ENCODE measurements at places on chromosomes 16 and 17.

DNA sequence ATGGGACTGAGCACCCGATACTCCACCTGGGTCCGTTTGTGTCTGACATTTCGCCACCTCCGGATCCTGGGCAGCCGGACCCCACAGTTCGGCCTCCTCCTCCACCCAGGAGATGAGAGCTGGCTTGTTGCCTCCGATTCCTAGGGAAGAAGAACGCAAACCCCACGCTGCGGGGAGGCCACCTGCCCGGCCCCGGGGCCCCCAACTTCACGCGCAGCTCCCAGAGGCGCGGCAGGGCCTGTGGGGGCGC is 542 bp downstream of the ZNF764 start:
- DNase-seq, result no peak

GRCh38 chr17:17609121-17609520 is 17.6 kb upstream of the PEMT start:
- DNase-seq, result no peak

DNA sequence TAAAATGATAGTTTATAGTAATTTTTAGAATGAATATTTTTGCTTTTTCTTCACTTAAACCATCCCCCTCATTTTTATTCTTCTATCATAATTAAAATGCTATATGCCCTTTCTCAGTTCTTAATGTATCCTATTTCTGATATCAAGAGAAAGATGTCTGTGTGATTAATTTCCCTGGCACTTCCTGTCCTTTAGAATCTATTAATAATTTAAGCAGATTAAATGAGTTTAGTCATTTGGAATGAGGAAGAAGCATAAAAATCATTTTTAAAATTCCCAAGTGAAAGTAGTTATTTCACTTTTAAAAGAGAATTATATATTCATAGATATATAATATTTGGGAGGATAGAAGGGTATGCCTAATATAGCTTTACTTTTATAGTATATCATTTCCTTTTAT is 27.8 kb upstream of the CDR2 start:
- DNase-seq, result no peak

- DNase-seq, result no peak
These were observed 12.7 kb upstream of the FOXF1 start for GRCh38 chr16:86497551-86498021.

GRCh38 chr17:4105232-4105631 is 37.6 kb downstream of the ZZEF1 start:
- DNase-seq, result no peak

GRCh38 chr16:48448841-48449481 is 63.7 kb upstream of the SIAH1 start:
- no peak for DNase-seq

DNA sequence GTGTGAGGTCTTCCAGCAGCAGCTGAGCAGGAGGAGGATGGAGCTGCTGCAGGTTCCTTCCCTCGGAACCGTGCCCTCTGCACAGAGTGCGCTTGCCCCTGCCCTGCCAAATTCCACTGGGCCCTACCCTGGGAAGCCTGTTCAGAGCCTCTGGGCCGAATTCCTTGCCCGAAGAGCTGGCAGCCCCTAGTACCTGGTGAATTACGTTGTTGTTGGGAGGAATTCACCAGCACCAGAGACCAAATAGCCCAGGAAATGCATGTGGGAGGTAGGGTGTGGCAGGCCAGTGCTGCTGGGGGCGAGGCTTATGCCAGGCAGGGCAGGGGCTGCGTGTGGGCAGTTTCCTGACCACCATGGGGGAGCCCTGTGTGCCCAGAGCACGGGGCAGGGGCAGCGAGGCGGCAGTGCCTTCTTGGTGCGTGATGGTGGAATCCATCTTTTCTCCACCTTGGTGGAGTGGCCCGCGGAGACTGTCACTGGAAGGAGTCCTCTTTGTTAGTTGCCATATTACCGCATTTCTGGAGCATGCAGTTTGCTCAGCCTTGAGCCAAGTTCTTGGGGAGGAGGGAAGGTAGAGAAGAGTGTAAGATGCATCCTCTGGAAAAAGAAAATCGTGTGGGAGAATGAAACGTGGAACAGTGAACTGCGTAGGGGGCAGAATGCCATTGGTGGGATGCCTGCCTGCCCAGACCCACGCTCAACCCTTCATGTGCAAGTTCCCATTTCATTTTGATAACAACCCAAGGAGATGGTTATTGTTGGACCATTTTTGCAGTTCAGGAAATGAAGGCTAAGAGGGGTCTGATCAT is 2.3 kb downstream of the MRC2 start:
- no peak for DNase-seq

- DNase-seq, result no peak
These were observed 419 bp downstream of the RAB37 start for GRCh38 chr17:74737299-74738050.

GRCh38 chr16:83475108-83475507 is 332.7 kb upstream of the HSBP1 start:
- no peak for DNase-seq

- no peak for DNase-seq
These were observed 21.7 kb downstream of the MYL4 start for GRCh38 chr17:47230864-47231263.

DNA sequence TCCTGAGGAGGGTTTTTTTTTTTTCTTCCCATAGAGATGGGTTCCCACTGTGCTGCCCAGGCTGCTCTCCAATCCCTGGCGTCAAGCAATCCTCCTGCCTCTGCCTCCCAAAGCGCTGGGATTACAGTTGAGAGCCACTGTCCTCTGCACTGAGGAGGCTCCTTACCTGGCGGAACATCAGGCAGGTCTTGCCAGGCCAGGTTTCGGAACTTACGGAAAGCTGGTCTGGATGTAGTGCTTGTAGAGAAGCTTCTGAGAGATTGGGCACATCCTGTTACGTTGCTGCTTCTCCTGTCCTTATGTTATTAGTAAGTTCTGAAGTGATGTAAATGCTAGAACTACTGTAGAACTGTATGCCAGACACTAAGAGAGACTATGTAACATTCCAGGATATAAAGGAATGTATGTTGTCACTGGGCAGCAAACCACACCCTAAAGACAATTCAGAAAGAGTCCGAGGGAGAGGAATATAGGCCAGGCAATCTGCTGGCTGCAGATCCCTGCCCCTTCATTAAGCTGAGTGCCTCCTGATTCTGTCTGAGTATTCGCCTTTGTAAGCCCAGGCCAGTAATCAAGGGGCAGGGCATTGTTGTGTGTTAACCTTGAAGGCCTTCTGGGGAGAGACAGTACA is 21.1 kb downstream of the ETV4 start:
- DNase-seq, result no peak

DNA sequence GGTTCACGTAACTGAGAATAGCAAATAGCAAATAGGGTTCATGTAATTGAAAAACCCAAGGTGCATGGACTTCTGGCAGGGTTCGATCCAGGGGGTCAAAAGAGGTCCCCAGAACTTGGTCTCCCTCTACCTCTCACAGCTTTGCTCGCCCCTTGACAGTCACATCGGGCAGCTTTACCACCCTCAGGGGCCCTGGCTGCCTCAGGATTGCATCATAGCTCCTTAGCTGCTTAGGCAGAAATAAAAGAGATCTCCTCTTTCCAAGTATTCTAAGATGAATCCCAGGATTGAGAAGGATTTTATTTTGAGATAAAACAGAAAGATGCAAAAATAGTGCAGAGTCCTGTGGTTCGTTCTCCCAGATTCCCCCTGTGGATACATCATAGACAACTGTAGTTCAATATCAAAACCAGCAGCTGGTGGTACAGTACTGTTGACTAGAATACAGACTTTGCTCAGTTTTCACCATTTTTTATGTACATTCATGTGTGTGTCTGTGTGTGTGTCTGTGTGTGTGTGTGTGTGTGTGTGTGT is 12.8 kb downstream of the ADGRG3 start:
- no peak for DNase-seq

DNA sequence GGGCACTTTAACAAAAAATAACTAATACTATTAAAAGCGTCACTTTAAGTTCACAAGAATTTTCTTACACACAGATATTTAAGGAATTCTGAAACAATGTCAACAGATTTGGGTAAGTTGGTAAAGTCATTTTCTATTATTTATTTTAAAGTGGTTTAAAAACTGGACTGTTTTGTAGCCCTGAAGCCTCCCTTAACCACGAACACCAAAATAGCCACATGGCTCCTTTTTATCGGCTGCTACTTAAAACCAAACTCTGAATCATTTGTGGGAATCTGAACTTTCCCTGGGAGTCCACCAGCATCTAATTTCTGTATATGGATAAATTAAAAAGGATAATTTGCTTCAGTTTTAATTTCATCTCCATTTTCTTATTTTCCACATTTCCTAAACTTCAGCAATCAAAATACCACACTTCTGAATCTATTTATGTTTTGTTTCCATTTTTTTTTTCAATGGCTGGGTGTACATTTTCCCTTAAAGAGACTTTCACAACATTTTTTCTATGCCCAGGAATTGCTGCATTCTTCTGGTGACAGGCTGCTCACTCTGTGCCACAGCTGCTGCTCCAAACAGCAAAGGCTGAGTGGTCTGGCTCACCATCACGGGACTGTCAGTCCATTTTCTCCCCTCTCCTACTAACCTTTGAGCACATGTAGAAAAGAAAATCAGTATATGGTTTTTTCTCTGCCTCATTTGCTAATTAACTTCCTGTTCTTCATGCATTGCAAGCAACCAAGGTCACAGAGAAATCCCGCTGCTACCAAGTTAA is 255.5 kb upstream of the KCNJ16 start:
- no peak for DNase-seq

DNA sequence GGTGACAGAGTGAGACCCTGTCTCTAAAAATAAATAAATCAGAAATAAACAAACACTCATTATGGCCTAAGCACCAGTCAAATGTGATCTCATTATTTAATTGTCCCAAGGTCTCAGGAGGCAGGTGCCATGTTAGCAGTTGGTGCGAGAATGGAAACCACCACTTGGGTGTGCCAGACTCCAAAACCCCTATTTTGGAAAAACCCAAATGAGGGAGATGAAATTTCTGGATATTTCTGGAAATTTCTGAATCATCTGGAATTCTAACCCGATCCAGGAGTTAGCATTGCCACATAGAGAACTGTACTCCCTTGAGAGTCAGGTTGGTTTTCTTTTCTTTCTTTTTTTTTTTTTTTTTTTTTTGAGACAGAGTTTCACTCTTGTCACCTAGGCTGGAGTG is 264.0 kb downstream of the XYLT1 start:
- DNase-seq, result no peak

- DNase-seq, result no peak
These were observed 14.7 kb upstream of the SKAP1 start for GRCh38 chr17:48444516-48445247.

DNA sequence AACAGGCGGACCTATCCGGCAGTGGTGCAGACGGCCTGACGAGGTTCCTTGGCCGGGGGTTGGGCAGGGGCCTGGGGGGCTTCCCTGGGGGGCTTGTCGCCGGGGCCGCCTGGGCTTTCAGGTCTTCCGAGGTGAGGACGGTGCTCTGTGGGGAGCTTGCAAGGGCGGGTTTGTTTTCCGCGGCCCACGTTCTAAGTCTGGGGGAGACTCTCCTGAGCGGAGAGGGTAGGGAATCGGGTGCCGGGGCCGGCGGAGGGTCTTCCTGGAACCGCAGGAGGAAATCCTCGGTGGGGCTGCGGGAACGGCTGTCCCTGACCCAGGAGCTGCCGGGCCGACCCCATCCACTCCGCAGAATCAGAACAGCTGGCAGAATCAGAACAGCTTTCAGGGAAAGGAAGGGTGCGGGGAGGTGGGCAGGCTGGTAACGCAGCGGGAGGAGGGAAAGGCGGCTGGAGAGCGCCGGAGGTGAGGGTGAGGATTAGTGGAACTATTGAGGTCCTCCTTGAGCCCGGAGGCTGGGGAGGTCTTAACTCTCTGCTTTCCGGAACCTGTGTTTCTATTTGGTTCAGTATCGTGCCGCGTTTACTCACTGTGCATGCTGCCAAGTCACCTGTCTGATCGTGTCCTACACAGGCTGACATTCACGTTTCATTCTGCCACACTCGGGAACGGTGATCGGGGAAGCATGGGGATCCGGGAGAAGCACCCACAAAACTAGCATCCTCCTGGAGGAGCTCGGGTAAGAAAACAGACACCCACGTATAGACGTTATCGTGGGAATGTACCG is 28.9 kb downstream of the CPSF4L start:
- DNase-seq, result no peak

DNA sequence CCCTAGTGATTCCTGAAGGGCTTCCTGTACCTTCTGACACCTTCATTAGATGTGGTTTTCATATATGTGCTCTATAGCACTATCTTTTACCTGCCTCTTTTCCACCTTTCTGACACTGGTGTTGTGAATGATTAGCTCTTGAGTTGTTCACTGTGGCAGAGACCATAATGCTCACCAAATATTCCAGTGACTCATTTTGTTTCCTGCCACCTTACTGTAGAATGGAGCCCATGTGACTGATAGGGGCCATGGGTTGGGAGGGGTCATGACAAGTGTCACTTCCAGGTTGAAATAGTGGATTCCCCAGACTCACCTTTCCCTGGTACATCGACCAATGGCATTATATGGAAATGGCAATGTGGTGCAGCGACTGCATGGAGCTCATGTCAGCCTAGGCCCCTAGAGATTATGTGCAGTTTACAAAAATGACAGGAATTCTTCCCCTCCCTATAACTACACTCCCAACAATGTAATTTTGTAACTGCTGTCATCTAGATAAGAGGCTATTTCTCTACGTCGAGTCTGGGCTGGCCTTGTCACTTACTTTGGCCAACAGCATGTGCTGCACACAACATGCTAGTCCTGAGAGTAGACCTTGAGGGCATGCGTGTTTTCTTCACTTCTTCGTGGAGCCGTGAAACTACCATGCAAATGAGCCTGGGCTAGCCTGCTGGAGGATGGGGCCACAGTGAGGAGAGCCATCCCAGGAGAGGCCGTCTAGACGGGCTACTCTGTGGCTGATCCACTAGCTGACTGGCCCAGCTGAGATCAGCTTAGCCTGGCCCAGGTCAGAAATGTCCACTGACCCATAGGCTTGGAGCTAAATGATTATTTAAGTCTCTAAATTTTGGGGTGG is 409.5 kb downstream of the CA10 start:
- no peak for DNase-seq

DNA sequence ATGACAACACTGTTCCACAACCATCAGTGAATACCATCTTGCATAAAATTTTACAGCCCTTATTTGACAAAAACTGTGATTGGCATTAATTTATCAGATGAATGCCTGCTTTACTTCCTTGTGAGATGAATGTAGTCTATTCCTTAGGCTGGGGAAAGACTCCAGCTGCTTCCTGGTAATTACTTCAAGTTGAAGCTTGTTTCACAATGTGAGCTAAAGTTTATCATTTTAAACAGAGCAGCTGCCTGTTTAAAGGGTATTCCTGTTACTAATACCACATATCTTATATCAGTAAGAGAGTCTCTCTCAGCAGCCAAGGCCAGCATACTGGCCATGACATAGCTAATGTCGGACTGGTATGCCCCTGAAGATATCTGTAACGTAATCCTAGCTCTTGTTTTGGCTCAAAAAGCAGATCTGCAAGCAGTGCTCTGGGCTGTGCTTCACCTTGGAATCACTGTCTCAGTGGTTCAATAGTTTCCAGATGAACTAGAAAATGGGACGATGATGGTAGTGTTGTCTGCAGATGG is 13.2 kb upstream of the ARL2BP start:
- no peak for DNase-seq

DNA sequence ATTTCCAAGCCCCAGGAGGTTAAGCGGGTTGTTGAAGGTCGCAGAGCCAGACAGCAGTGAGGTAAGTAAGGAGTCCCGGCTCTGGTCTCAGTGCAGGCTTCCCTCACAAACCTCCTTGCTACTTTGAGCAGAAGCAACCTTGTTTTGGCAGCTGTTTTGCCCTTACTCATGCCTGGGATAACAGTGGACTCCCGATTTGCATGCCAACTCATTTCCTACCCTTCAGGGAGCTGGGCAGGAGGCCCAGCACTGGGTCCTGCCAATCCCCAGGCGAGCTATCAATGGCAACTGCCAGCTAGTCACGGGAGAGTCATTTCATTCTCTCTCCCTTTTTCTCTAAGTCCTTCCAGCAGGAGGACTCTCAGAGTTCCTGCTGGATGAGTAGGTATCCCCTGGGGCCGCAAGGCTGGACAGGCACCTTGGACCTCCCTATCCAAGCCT is 72.0 kb upstream of the KSR1 start:
- DNase-seq, result no peak

All from activated CD4-positive, CD25-positive, alpha-beta regulatory T cell (primary cell).